ENCODE measurements at places on chromosomes 7 and 10.

DNA sequence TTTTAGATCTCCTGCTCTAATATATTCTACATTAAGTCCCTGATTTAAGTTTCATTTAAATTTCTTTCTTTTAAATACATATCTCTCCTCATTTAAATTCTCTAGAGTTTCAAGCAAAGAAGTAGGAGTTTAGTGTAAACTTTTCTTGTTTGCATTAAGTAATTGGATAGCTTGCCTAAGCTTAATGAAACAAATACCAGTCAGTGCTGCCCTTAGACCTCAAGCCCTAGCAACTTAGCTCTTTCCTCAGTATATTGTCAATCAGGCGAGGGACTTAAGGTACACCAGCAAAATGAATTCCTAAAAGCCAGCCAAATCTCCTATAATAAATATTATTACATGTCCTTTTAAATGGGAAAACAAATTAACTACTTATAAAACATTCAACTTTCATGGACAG is 101.5 kb downstream of the CHCHD3 start:
- no peak for DNase-seq

DNA sequence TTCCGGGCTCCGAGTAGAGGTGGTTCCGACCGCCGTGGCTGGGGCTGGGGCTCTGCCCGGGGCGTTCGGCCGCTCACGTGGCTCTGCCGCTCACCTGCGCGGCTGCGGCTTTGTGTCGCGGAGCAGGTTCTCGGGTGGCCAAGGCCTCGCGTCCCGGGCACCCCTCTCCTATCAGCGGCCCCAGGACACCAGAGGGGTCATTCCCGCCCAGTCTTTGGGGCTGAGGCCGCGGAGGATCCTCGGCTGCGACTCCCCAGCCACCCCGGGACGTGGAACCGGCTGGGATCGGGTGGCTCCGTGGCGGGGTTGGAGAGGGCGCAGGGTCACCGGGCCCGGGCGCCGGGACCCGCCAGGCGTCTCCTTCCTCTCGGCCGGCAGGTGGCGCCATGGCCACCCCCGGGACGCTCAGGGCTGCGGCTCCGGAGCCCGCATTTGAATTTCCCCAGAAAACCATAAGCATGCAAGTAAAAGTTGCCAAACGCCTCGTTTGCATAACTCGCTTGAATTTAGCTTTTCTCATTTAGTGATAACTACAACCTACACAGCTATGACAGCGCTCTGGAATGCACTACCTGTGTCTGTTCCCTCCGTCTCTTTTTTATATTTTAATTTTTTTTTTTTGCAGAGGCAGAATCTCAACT is 1.2 kb downstream of the COL26A1 start:
- DNase-seq = peak; percentile 87

GRCh38 chr10:44178281-44178680 is 206.6 kb downstream of the CXCL12 start:
- no peak for DNase-seq

GRCh38 chr10:17232276-17232960 is 4.4 kb downstream of the VIM start:
- DNase-seq = no peak

GRCh38 chr10:6811153-6811552 is 231.1 kb upstream of the PRKCQ start:
- DNase-seq = no peak

GRCh38 chr7:27714831-27715444 is 25.0 kb upstream of the TAX1BP1 start:
- DNase-seq = no peak

- no peak for DNase-seq
Measured at GRCh38 chr7:90772410-90772809, 176.3 kb downstream of the CDK14 start.

DNA sequence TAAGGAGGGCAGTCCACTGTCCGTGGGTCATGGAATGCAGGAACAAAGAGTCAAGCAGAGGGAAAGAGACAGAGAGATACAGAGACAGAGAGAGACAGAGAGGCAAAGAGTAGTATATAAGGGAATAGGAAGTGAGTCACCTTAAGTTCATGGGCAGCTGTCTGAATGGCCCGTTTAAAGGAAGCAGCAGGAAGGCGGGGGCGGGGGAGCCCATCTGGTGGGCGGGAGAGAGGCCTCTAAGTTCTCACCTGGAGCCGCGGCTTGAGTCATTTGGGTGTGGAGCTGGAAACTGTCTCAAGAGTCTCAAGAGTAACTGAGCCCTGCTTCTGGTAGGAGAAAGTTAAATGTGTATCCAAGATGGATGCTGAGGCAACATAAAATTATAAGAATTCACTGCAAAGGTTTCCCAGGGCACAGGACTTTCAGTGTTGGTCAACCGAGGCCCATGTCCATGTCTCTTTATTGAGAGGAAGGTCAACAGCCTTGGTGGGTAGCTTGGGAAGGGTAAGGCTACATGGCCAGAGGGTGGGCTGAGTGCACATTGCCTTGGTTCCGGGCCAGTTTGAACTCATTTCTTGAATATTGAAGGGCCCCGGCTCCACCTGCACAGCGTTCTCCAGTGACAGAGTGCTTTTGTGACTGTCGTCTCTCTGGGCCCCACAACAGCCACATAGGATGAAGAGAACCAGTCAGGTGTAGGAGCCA is 85.5 kb upstream of the CACUL1 start:
- no peak for DNase-seq

DNA sequence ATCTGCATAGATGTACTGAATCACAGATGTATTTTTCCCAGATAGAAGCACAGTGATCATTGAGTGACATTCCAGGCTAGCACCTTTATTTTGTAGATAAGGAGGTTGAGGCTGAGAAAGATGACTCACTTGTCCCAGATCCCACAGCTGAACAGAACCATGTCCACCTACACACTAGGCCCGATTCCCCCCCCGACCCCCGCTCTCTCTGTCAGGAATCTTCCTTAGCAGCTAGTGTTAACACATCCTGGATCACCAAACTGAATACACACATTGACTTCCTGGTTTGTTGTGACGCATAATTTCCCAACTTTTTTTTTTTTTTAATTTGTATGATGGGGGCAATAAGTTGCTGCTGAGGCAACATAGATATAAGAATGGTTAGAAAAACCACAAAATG is 5.2 kb downstream of the SFMBT2 start:
- no peak for DNase-seq

DNA sequence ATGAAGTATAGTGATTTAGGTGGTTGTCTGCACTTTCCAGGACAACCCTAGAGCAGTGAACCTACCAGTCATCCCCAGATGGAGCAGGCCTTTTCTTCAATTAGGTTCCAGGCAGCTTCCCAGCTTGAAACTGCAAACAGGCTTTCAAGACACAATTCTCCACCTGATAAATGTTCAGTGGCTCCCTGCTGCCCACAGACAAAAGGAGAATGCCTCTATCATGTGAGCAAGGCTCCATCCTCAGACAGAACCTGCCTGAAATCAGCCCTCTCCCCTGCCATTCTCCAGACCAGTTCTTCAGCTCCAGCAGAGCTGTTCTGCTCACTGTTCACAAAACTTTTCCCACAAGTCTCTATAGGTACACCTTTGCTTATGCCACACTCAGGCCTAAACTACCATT is 22.1 kb downstream of the RELN start:
- no peak for DNase-seq

- DNase-seq = no peak
Measured at GRCh38 chr7:47804767-47805545, 143.3 kb downstream of the PKD1L1 start.

DNA sequence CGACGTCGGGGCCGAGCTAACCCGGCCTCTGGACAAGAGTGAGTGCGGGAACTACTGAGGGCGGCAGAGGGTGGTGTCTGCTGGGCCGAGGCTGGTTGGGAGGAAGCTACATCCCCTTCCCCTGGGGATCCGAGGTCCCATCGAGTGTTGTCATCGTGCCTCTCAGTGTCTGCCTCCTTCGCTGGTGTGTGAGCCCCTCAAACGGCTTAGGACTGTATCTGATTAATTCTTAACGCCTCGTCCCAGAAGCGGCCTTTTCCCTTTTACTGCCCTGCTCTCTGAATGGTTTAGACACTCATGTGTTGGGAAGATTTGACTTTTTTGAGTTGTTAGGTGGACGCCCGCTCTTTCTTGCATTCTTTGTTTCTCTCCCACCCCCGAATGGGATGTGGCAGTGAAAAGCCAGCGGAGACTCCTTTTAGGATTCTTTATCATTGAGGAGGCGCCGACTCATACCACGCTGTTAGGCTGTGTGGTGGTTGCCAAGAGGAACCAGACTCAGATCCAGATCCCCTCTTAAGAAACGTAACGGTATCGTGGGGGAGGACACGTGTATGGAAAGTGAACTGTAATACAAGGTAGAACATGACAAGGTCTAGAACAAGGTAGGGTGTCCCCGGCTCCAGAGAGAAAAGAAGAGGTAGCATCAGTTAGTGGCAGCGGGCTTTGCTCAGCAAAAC is 631 bp downstream of the SUPV3L1 start:
- DNase-seq = no peak

DNA sequence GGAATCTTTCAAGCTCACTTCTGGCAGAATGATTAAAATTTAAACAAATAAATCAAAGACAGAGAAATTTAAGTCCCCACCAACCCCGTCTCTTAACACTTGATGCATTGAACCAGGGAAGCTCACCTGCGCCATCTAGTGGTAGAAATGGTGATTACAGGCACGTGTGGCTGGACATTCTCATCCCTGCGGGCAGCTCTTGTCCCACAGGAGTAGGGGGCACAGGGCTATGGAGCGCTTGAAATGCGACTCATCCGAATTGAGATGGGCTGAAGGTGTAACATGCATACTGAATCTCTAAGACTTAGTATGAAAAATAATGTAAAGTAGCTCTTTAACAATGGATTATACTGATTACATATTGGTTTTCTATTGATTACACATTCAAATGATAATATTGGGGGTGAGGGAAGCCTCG is 24.8 kb upstream of the SLIT1 start:
- DNase-seq = peak; percentile 88

DNA sequence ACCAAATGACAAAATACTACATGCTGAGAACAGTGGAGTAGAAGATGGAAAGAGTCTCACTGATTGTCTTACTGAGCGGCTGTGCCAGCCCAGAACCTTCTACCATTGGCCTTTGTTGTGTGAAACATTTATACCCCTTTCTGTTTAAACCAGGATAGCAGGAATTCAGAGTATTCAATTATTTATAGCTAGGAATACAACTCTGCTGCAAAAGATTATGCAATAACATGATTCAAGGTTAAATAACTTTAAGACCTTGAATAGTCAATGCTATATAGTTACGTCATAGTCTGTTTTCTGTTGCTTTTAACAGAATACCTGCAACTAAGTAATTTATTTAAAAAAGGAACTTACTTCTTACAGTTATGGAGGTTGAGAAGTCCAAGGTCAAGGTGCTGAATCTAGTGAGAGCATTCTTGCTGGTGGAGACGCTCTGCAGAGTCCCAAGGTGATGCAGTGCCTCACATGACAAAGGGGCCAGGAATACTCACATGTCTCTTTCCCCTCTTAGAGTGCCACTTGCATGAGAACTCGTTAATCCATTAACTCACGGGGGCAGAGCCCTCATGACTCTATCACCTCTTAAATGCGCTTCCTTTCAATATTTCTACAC is 371.8 kb downstream of the MDFIC start:
- DNase-seq = no peak

GRCh38 chr7:6501586-6502564 is 49.4 kb downstream of the GRID2IP start:
- no peak for DNase-seq

DNA sequence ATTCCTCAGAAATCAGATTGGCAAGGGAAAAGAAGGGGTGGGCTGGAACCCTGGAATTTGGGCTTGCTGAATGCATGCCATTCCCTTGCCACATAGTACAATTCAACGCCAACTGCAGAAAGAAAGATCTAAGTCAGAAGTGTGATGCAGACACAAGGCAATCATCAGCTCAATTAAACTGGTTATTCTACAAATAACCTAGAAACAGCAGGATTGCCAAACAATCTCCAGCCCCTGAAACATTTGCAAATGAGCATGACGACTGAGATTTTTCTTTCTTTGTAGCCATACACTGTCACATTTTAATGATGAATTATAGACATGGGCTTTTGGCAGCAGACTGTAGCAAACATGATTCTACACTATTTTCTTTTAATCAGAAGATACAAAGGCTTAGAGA is 16.5 kb upstream of the CREB5 start:
- DNase-seq = no peak

- peak; percentile 54 for DNase-seq
Measured at GRCh38 chr10:77428691-77429395, 208.8 kb downstream of the KCNMA1 start.

DNA sequence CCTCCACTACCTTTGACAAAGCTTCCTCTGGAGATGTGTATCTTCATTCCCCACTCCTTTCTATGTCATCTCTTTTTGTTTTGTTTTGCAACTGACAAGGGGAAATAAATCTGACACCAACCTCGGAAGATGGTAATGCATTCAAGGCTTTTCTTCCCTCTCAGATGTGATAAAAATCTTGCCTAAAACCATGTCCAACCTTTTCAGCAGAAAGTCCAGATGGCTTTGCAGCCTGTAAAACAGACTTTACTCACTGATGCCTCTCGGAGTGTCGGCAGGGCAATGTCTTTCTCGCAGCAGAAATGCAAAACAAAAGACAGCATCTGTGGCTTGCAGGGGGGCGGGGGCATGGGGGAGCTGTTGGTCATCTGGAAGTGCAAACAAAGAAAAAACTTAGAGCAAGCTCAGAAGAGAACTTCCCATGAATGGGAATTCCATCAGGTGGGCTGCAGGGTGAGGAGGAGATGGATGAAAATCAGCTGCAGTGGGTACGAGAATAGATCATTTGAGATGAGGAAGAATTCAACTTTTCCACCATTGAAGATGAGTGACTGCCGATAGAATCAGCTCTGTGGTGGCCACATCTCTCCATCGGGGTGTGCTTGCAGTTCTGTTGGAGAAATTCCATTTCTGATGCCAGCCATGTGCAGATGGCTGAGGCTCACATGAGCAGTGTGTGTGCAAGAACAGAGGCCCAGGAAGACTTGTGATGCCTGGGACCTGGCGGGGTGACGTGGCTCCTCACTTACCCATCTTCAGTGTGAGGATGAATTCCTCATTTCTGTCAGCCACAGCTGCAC is 237.7 kb downstream of the WDR37 start:
- DNase-seq = no peak

DNA sequence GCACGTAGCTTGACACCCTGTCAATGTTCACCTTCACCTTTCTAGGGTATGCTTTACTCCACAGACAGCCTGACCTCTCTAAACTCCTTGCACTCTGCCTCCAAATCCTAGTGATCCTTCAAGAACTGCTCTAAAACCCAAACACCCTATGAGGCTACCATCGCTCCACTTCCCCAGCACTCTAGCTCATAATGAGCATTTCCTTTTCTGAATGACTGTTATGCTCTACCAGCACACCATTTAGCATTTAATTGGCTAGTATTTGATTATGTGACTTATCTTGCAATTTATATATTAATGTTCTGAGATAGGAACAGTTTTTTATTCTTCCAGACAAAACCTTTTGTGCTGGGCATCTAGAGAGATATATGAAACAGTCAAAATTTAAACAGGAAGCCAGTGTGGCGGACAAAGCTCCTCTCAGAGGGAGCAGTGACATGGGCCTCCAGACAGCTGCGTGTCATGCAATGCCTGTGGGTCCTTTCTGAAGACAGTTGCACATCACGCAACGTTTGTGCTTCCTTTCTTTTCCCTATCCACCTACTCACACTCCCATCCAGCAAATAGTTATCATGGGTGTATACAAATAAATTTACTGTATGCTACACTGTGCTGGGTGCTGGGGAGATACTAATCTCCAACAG is 86.3 kb downstream of the ALOX5 start:
- DNase-seq = no peak

GRCh38 chr7:4040109-4040928 is 641.8 kb upstream of the FOXK1 start:
- DNase-seq = no peak

GRCh38 chr10:15841696-15842095 is 18.6 kb downstream of the MINDY3 start:
- DNase-seq = no peak
